ENCODE measurements at places on chromosomes 7 and 10.

- peak; percentile 11 for DNase-seq
These were observed 1355.2 kb downstream of the XPNPEP1 start for GRCh38 chr10:108567899-108568752.

DNA sequence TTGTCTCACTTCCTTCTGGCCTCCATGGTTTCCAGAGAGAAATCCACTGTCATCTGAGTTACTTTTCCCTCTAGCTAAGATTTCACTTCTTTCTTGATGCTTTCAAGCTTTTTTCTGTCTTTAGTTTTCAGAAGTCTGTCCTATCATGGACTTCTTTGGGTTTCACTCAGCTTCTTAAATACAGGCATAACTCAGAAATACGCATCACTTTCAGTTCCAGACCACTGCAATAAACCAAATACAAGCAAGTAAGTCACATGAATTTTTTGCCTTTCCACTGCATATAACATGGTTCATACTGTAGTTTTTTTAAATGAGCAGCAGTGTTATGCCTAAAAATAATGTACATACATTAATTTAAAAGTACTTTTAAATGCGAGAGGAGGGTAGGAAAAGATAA is 48.7 kb downstream of the STK17A start:
- no peak for DNase-seq

DNA sequence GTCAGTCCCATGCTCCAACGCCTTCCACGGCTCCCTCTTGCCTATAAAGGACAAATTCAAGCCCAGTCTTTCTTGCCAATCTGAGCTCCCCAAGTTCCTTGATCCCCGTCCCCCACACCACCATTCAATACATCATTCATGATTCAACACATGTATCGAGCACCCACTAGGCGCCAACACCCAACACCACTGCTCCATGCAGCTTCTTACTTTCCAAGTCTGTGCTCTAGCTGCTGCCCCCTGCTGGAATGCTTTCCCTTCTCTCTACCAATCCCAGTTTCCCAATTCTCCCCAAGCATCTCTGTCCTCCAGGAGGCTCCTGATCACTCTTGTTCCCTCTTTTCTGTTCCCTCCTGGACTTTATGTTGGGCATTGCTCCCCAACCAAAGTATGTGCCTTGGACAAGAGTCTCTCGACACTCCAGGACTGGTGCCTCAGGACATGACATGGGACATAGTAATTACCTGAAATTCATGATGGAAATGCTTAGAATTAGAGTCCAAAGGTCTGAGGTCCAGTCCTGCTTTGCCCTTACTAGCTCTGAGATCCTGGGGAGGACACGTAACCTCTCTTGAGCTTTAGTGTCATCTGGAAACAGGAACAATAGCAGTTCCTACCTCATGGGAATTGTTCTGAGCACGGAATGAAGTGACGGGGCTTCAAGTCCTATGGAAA is 172.7 kb downstream of the NEURL1 start:
- no peak for DNase-seq

DNA sequence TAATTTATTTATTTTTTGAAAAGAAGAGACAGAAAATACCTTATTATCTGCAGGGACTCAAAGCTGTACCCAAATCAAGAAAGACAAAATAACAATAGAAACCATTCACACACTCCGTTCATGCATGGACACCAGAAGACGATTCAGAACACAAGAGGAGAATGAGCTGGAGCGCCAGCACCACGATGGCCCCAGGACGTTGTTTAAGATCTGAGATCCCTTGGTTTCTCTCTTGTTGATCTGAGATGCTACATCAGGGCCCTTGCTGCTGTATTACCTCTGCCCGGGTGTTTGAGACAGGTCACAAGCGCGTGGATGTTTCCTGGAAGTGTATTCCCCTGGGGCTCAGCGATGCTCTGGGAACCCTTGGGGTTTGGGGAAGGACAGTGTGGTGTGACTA is 46.8 kb downstream of the CHST3 start:
- DNase-seq: no peak

GRCh38 chr7:33722383-33723101 is 182.8 kb upstream of the BMPER start:
- DNase-seq: peak; percentile 90

GRCh38 chr7:86914551-86914950 is 144.9 kb downstream of the ELAPOR2 start:
- DNase-seq: peak; percentile 38

- DNase-seq: no peak
These were observed 22.4 kb upstream of the SMC3 start for GRCh38 chr10:110544958-110545537.

GRCh38 chr7:151429560-151430331 is 10.2 kb downstream of the CRYGN start:
- no peak for DNase-seq

GRCh38 chr10:1368842-1369171 is 312.6 kb downstream of the WDR37 start:
- peak; percentile 34 for DNase-seq

DNA sequence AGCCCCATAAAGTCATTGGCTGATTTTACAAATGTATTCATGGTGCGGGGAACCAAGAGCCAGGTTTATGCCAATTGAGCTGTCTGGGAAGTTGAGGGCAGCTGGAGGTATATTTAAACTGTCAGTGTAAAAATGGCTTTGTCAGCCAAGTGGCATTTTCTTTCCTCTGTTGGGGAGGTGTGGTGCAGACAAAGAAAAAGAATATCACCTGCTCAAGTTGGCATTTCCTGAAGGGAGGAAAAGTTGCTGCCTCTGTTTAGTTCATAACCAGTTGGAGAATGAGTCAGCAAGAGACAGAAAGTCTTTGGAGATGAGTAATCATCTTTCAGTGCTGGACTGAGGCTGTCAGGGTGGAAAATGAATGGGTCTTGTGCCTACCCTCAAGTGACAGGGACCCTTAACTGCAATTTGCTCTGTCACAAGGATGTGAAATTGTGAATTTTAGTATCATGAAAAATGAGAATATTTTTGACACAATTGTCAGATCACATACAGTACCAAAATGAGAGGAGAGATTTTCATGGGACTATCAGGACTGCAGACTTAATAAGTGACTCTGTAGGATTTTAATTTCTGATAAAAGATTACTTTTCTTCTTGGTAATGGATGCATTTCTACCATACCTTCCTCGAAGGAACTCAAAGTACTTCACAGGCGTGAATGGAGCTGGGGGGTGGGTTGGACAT is 137.3 kb downstream of the ANLN start:
- peak; percentile 81 for DNase-seq

DNA sequence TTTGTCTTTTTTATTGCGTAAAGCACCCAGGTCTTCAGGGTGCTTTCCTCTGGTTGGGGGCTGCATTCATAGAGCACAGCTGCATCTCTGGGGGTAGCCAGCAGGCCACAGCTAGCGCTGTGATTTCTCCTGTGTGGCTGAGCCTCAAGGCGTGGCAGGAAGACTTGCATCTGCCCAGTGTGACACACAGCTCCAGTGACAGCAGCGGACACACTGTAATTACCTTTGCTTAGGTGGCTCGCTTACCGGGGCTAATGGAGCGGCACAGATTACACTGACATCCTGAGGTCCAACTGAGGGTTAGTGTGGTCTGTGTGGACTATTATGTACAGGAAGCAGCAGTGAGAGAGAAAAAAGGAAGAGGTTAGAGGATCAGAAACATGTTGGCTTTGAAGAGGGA is 27.1 kb downstream of the ABCB4 start:
- DNase-seq: no peak

DNA sequence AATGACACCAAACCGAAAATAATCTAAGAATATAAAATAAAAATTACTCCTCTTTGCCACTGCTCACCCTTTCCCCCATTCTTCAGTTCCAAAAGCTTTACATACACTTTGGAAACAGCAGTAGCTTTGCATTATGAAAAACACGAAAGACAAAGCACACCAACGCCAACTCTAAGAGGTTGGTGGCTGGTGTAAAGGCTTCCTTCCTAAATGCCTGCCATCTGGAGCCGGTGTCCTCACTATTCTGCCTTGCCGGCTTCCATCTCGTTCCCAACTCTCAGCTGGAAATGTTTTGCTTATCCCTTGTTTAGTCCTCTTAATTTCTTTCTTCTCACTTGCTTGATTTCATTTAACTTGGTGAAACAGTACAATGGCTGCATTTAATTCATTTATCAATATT is 281.1 kb upstream of the LRRN3 start:
- no peak for DNase-seq

- no peak for DNase-seq
These were observed 225.6 kb upstream of the CACNA2D1 start for GRCh38 chr7:82669141-82669540.

- no peak for DNase-seq
These were observed 21.0 kb downstream of the GRB10 start for GRCh38 chr7:50761713-50762112.

DNA sequence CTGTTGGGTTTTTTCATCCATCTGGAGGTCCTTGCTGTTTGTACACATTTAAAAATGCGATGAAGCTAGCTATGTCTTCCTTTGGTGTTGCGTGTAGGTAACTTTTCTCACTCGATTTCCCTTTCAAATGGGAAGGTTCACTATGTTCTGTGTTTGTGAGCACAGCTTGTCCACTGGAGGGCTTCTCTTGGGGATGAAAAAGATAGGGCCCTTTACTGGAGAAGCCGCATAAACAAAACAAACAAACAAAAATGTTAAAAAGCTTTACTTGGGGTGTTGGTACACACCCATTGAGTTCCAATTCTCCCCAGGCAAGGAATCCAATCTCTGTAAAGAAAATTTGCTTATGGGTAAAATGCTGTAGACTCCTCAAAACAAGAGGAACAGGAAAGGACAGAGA is 23.4 kb downstream of the CYTH3 start:
- DNase-seq: no peak

- DNase-seq: peak; percentile 48
These were observed 159.3 kb downstream of the TNS3 start for GRCh38 chr7:47422611-47423010.
